ENCODE measurements at places on chromosomes 16 and 17.

DNA sequence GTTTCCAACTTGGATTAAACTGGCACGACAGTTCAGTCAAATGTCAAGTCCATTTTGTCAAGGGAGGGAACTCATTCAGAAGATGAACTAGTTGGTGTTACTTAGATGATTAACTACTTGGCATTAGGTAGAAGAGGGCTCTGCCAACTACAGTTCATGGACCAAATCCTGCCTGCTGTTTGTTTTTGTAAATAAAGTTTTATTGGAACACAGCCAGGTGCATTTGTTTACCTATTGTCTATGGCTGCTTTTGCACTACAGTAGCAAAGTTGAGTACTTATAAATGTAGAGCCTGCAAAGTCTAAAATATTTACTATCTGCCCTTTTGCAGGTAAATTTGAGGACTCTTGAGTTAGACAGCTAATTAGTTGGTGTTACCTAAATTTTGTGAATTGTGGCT lies 410.0 kb downstream of the MAF start:
- DNase-seq = no peak

- no peak for DNase-seq
These were observed 120.3 kb downstream of the AXIN2 start for GRCh38 chr17:65441053-65441605.

GRCh38 chr17:49501496-49501895 lies 6.4 kb downstream of the NGFR start:
- DNase-seq = no peak

- no peak for DNase-seq
These were observed 20.2 kb downstream of the TOM1L1 start for GRCh38 chr17:54920819-54921218.

GRCh38 chr16:13793841-13794409 lies 126.0 kb upstream of the ERCC4 start:
- no peak for DNase-seq

DNA sequence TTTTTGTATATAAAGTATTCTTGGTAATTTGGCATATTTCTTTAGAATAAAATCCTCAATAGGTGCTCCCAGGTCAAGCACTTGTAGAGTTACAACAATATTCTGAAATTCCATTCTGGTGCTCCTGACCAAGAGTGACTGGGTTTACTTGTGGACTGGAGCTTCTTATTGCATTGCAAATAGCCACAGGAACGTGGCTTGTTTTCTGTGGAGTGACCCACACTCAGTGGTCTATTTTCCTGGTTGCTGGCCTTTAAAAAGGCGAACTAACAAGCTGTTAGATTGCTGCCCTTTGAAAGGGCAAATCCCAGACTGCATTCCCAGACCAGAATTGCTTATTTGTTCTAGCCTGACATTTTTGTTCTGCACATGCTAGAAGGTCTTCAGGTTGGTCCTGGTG lies 658.8 kb upstream of the GOT2 start:
- DNase-seq = no peak

DNA sequence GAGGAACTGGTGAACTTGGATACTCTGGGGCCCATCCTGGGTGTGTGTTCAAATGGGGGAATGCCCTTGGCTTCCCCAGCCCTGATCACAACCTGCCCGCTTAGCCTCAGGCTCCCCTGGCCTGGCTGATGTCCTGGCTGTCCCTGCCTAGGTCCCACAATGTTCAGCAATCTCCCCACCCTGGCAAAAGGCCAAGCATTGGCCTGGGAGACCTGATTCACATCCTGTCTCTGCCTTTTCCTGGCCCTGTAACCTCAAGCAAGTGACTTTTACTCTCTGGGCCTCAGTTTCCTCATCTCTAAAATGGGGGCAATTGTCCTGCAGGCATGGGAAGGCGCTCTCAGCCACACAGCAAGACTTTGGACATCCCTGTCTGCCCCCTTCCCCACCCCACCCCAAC lies 14.4 kb downstream of the CPNE2 start:
- DNase-seq = no peak

GRCh38 chr16:10181196-10182162 lies 749 bp downstream of the GRIN2A start:
- no peak for DNase-seq

Data from HS-5 (cell line).